Immature natural killer cell (primary cell): ENCODE measurements at places on chromosomes 12 and 14. TPM values are rescaled to one million over a fixed set of nuclear protein-coding genes. Genes with fewer than 3 reads are reported as not detected.

Gene RASSF9
- polyA plus RNA-seq, result not detected

DNA sequence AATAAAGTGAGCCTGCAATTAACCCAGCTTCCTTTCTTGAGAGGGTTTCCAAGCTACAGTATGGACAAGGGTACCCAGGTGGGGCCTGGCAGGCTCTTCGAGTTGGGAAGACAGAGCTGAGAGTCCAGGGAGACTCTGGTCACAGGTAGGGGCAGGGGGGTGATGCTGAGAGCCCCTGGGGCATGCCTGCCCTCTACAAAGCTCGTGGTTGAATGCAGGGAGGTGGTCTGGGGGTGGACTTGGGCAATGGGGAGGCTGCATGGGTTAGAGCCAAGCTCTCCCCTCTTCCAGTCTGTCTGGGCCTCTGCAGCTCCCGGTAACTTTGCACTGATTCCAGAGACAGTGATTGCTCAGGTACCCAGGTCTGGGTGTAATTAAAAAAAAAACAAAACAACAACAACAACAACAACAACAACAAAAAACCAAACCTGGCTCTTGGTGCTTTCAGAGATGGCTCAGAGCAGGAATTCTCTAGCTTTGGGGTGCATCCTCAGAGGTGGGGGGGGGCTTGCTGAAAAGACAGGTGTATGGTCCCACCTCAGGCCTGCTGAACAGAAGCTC, 30.8 kb upstream of the PPP2R5C start:
- DNase-seq, result no peak

- no peak for DNase-seq
Observed at GRCh38 chr12:64639466-64639865, 29.2 kb downstream of the RASSF3 start.

DNA sequence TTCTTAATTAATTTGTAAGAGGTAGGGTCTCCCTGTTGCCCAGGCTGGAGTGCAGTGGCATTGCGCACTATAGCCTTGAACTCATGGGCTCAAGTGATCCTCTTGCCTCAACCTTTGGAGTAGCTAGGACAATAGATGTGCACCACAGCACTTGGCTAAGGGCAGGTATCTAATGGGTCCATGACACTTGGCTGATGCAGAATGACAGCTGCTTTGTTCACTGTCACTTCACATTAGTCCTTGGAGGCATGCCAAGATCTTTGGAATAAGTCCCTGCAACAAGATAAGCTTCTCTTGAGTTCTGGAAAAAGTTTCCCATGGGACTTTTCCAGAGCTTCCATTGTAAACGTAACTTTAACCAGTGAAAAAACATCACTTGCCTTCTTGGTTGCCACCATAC, 23.4 kb downstream of the COQ6 start:
- no peak for DNase-seq

DNA sequence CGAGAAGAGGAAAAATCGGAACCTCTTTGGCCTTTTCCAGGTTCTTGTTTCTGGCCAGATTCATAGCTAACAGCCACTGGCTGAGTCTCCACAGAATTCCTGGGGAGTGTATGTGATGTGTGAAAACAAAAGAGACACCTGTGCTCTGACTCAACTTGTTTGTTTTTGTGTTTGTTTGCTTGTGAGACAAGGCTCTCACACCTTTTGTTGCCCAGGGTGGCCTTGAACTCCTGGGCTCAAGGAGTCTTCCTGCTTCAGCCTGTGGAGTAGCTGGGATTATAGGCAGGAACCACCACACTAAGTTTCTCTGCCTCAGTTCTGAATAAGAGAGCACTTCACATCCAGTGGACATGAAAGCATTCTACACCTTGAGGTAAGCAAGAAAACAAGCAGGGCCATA, 22.7 kb downstream of the MFAP5 start:
- no peak for DNase-seq
